ENCODE measurements at places on chromosomes 5 and 9. TPM values are rescaled to one million over a fixed set of nuclear protein-coding genes. Genes with fewer than 3 reads are reported as not detected.

Gene MARVELD2
- total RNA-seq, result 6.2 TPM

Gene TICAM2
- 6.2 TPM for total RNA-seq

Gene STKLD1
- 0.35 TPM for total RNA-seq

Gene LCN15
- total RNA-seq, result not detected

Gene TAF11L2
- not detected for total RNA-seq

Gene PCA3
- not detected for total RNA-seq

DNA sequence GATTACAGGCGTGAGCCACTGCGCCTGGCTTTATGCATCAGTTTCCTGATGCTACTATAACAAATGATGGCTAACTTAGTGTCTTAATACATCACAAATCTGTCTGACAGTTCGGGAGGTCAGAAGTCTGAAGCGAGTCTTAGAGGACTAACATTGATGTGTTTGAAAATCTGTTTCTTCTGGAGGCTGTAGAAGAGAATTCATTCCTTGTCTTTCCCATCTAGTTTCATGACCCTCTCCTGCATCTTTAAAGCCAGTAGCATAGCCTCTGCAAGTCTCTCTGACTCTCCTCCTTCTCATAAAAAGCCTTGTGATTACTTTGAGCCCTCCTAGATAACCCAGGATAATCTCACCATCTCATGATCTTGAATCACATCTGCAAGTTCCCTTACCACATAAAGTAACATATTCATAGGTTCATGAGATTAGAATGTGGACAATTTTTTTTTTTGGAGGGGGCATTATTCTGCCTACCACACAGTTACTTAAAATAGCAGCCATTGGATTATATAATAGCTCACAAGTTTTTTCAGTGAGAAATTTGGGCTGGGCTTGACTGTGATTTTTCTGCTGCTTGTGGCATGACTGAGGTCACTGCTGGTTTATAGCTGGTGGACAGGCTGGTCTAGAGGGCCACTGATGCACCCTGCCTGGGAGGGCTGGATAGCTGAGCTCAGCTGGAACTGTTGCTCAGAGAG lies 134.8 kb downstream of the FBXL7 start:
- H3K36me3 ChIP-seq, result no peaks in the 10 kb centered on the region
- no peak overlapping the region for H3K27ac ChIP-seq
- H3K4me1 ChIP-seq, result no peaks in the 10 kb centered on the region
- no peak overlapping the region for H3K4me3 ChIP-seq

GRCh38 chr9:96399325-96399633 lies 15.8 kb upstream of the SLC35D2 start:
- peaks cover 1% of the 10 kb centered on the region for H3K36me3 ChIP-seq
- peaks cover 11% of the 10 kb centered on the region for H3K4me1 ChIP-seq
- no peak overlapping the region for H3K4me3 ChIP-seq
- DNase-seq, result no peak

- H3K4me3 ChIP-seq, result peak overlapping the region; percentile 93
- H3K36me3 ChIP-seq, result no peaks in the 10 kb centered on the region
- H3K27me3 ChIP-seq, result no peaks in the 10 kb centered on the region
- no peak for DNase-seq
- H3K4me1 ChIP-seq, result no peaks in the 10 kb centered on the region
These were observed 621 bp downstream of the AK6 start for GRCh38 chr5:69368458-69369339.

DNA sequence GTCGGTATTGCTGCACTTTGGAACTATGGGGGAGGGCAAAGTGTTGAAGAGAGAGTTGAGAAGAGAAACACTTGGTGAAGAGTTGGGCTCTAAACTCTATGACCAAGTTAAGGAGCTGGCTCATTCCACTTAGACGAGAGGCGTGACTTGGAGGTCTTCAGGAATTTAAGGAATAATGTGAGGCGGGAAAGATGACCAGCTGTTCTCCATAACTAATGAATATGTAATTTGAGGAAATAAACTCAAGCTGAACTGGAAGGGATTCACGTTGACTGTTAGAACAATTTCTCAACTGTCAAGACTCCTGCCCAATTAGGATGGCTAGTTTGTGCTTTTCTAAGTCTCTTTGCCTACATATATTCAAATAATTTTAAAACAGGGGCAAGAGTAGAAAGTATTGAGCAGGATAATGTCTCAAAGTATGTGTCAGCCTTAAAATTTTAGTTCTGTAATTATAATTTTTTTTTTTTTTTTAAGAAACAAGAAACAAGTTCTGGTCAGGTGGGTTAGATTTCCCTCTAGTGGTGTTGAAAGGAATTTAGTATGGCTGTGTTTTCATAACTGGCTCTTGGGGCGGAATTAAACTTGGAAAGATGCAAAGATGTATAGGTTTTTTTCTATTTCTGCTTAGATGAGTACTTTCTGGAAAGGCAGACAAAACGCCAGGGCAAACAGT lies 33.4 kb downstream of the TMEM252 start:
- H3K36me3 ChIP-seq, result no peaks in the 10 kb centered on the region
- no peaks in the 10 kb centered on the region for H3K27me3 ChIP-seq
- DNase-seq, result no peak
- no peak overlapping the region for H3K4me3 ChIP-seq
- H3K4me1 ChIP-seq, result peaks cover 3% of the 10 kb centered on the region

Data from GM12878 (cell line).